CD8-positive, alpha-beta memory T cell (primary cell): ENCODE measurements at places on chromosomes 12 and 14. TPM values are rescaled to one million over a fixed set of nuclear protein-coding genes. Genes with fewer than 3 reads are reported as not detected.

The BEST3 gene
- total RNA-seq: not detected

The SMAGP gene
- 0.72 TPM for total RNA-seq

The GPR33 gene
- total RNA-seq: not detected

The MLXIP gene
- 33.9 TPM for total RNA-seq

The ADAMTS20 gene
- not detected for total RNA-seq

The CLEC1B gene
- total RNA-seq: not detected

The RPL10L gene
- total RNA-seq: not detected

The BEGAIN gene
- total RNA-seq: 2.4 TPM

GRCh38 chr12:106584104-106585064 lies 1.6 kb downstream of the RFX4 start:
- H3K4me1 ChIP-seq: peaks cover 9% of the 10 kb centered on the region
- DNase-seq: no peak
- H3K36me3 ChIP-seq: no peaks in the 10 kb centered on the region
- peaks cover 24% of the 10 kb centered on the region for H3K27me3 ChIP-seq

GRCh38 chr14:88929656-88930436 lies 105.4 kb downstream of the TTC8 start:
- H3K4me3 ChIP-seq: no peak overlapping the region
- H3K4me1 ChIP-seq: no peaks in the 10 kb centered on the region
- no peaks in the 10 kb centered on the region for H3K27me3 ChIP-seq
- DNase-seq: no peak
- H3K36me3 ChIP-seq: no peaks in the 10 kb centered on the region

GRCh38 chr14:91957876-91958313 lies 10.4 kb upstream of the FBLN5 start:
- no peak for DNase-seq
- H3K4me1 ChIP-seq: no peaks in the 10 kb centered on the region
- no peak overlapping the region for H3K27ac ChIP-seq
- no peak overlapping the region for H3K4me3 ChIP-seq
- no peaks in the 10 kb centered on the region for H3K27me3 ChIP-seq

DNA sequence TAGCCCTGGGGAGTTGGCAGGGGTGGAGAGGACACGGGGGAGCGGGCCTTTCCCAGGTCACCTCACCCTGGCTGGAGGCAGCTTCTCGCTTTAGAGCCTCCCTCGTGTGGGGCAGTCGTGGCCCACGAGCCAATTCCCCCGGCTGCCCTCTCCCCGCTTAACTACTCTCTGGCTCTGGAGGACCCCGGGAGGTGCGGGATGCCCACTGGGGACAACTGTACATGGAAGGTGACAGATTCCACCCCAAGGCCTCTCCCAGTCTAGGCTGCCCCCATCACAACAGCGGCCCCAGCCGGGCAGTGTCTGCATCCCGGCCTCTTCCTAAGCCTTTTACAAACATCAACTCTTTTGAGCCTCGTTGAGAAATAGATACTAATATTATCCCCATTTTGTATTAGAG lies 78.1 kb downstream of the KIF26A start:
- no peaks in the 10 kb centered on the region for H3K36me3 ChIP-seq
- no peaks in the 10 kb centered on the region for H3K4me1 ChIP-seq
- H3K27ac ChIP-seq: no peak overlapping the region
- DNase-seq: no peak
- H3K27me3 ChIP-seq: no peaks in the 10 kb centered on the region

DNA sequence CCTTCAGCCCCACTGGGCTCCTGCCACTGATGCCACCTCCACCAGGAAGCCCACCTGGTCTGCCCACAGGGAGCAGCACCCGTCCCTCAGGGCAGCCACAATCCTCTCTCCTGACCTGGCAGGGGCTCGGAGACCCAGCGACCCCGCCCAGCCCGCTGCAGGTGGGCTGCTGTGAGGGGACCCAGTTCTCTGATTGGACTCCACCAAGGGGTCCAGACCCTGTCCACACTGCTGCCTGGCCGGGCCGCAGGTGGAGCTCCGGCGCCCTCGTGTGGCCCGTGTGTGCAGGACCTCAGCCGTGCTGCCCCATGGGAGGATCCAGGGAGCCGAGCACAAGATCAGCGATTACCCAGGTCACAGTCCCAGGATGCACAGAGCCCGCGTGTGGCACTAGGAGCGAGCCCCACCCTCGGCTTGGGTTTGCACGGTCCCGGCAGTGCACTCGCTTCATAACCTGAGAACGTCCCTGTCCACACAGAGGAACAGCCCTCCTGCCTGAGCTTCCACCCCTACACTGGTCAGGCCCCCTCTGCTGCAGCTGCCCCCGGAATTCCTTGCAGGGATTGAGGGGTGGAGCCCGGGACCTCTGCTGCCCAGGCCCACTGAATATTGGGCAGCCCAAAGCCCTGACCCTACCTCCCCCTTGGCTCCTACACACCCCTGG lies 35.4 kb upstream of the TMEM179 start:
- DNase-seq: peak; percentile 14
- no peak overlapping the region for H3K27ac ChIP-seq
- H3K27me3 ChIP-seq: peaks cover 8% of the 10 kb centered on the region
- no peaks in the 10 kb centered on the region for H3K4me1 ChIP-seq

- no peaks in the 10 kb centered on the region for H3K36me3 ChIP-seq
- no peak overlapping the region for H3K4me3 ChIP-seq
- no peaks in the 10 kb centered on the region for H3K27me3 ChIP-seq
- no peak overlapping the region for H3K27ac ChIP-seq
Observed at GRCh38 chr12:38689704-38690103, 215.7 kb downstream of the CPNE8 start.

GRCh38 chr12:109613649-109614455 lies 40.3 kb downstream of the MVK start:
- no peaks in the 10 kb centered on the region for H3K36me3 ChIP-seq
- no peak for DNase-seq
- no peak overlapping the region for H3K4me3 ChIP-seq
- H3K27ac ChIP-seq: no peak overlapping the region
- H3K27me3 ChIP-seq: no peaks in the 10 kb centered on the region

- no peaks in the 10 kb centered on the region for H3K27me3 ChIP-seq
- no peaks in the 10 kb centered on the region for H3K4me1 ChIP-seq
- H3K36me3 ChIP-seq: no peaks in the 10 kb centered on the region
- no peak overlapping the region for H3K4me3 ChIP-seq
Observed at GRCh38 chr12:122860040-122860853, 25.0 kb downstream of the HIP1R start.

- no peaks in the 10 kb centered on the region for H3K4me1 ChIP-seq
- no peaks in the 10 kb centered on the region for H3K27me3 ChIP-seq
- DNase-seq: no peak
- no peak overlapping the region for H3K4me3 ChIP-seq
- no peaks in the 10 kb centered on the region for H3K36me3 ChIP-seq
- no peak overlapping the region for H3K27ac ChIP-seq
Observed at GRCh38 chr14:29681316-29681715, 246.3 kb downstream of the PRKD1 start.

GRCh38 chr12:119460876-119461275 lies 126.3 kb downstream of the CCDC60 start:
- H3K36me3 ChIP-seq: no peaks in the 10 kb centered on the region
- H3K27me3 ChIP-seq: no peaks in the 10 kb centered on the region
- DNase-seq: no peak
- H3K4me3 ChIP-seq: no peak overlapping the region
- no peaks in the 10 kb centered on the region for H3K4me1 ChIP-seq

DNA sequence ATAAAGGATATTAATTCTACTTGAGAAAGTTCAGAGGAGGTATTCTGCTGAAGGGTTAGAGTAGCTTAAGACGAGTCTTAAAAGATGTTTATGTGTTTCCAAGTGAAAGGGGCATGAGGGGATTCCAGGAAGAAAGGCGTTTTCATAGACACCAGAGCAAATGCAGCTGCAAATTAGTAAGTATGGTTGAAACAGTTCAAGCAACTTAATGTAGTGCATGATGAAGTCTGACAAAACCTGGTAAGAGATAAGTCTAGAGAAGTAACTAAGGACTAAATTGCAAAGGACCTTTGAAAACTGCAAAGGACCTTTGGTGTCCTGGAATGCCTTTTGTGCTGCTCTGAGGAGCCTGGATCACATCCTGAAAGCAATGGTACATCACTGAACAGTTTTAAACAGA lies 11.5 kb downstream of the LUM start:
- H3K27me3 ChIP-seq: no peaks in the 10 kb centered on the region
- H3K4me3 ChIP-seq: no peak overlapping the region
- no peak overlapping the region for H3K27ac ChIP-seq

DNA sequence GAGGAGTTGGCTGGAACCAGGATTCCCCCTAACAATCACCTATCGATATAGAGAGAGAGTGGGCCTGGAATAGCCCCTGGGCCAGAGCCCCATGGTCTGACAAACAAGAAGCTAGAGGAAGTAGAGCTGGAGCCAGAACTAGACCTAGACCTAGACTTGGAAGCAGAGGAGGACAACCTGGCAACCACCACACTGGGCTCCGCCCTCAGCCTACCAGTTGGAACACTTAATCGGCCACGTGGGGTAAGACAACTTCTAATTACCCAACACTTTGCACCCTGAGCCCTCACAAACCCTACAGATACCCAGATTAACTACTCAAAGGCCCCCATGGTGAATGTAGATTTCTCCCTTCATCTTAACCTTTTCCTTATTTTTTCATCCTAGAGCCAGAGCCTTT lies 4.6 kb upstream of the PA2G4 start:
- H3K4me1 ChIP-seq: peaks cover 26% of the 10 kb centered on the region
- H3K36me3 ChIP-seq: no peaks in the 10 kb centered on the region
- H3K27ac ChIP-seq: no peak overlapping the region
- H3K4me3 ChIP-seq: no peak overlapping the region
- DNase-seq: no peak

GRCh38 chr12:3217683-3218079 lies 140.5 kb downstream of the TSPAN9 start:
- no peaks in the 10 kb centered on the region for H3K4me1 ChIP-seq
- DNase-seq: no peak
- no peaks in the 10 kb centered on the region for H3K27me3 ChIP-seq
- H3K27ac ChIP-seq: no peak overlapping the region

DNA sequence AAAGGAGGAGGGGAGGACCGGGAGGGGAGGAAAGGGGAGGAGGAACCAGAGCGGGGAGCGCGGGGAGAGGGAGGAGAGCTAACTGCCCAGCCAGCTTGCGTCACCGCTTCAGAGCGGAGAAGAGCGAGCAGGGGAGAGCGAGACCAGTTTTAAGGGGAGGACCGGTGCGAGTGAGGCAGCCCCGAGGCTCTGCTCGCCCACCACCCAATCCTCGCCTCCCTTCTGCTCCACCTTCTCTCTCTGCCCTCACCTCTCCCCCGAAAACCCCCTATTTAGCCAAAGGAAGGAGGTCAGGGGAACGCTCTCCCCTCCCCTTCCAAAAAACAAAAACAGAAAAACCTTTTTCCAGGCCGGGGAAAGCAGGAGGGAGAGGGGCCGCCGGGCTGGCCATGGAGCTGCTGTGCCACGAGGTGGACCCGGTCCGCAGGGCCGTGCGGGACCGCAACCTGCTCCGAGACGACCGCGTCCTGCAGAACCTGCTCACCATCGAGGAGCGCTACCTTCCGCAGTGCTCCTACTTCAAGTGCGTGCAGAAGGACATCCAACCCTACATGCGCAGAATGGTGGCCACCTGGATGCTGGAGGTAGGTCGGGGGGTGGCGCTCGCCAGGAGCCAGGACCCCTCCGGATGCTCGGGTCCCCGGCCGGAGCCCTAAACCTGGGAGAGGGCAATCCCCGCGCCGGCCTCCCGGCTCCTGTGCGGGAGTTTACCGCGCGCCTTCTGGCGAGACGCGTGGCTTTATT lies at the start of gene CCND2:
Gene CCND2, plus strand, starts transcription at position 111 of the 744 bp plus-strand sequence. Its CDS starts 279 bp downstream, at position 390.
- H3K4me3 ChIP-seq: peak within 1 kb of the TSS; percentile 91
- peaks cover 25% of the 10 kb centered on the region for H3K36me3 ChIP-seq
- peaks cover under 1% of the 10 kb centered on the region for H3K27me3 ChIP-seq
- DNase-seq: peak; percentile 65

DNA sequence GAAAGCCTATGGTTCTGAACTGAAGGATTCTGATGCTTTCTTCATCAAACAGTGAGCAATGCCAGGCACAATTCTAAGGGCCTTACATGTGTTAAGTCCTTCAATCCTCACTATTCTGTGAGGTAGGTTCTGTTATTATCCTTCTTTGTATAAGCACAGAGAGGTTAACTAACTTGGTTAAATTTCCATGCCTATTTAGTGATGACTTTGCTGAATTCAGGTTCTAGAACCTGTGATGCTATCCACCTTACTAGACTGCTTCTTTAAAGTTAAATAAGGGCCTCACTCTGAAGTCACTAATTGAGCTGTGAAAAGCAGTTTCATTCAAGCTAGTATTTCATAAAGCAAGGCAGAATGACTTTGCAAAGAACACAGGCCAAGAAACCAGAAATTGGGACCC lies 138.9 kb upstream of the PARP11 start:
- H3K36me3 ChIP-seq: no peaks in the 10 kb centered on the region
- DNase-seq: no peak
- H3K27me3 ChIP-seq: no peaks in the 10 kb centered on the region
- no peak overlapping the region for H3K4me3 ChIP-seq
- no peaks in the 10 kb centered on the region for H3K4me1 ChIP-seq

GRCh38 chr12:13179211-13180074 lies 17.1 kb upstream of the EMP1 start:
- H3K27ac ChIP-seq: no peak overlapping the region
- peak overlapping the region; percentile 6 for H3K4me3 ChIP-seq
- peaks cover 18% of the 10 kb centered on the region for H3K4me1 ChIP-seq
- no peaks in the 10 kb centered on the region for H3K36me3 ChIP-seq

DNA sequence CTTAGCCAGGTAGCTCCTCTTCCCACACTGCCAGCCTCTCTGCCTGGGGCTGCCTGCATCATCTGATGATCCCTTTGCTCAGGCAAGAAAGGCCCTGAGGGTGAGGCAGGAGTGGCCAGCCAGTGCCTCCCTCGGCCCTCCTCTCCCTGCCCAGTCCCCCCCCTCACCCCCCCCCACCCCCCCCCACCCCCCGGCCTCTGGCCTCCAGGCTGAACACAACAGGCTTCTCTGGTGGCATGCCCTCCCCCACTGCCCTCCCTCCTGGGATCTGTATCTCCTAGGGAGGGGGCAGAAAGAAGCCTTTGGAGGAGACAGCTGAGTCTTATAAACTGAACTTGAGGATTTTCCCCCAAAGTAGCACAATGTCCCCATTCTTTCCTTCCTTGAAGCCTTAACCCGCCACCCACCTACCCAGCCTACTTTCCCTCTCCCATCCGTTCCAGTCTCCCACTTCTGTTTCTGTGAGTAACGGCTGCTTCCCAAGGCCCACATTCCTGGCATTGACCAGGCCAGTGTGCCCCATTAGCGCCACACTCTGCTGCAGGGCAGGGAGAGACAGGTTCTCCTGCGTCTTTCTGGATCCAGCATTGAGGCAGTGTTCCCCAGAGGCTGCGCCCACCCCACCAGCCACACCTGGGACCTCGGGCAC lies 82.1 kb downstream of the B4GALNT3 start:
- no peak for DNase-seq
- H3K27me3 ChIP-seq: peaks cover 7% of the 10 kb centered on the region
- H3K4me3 ChIP-seq: no peak overlapping the region

GRCh38 chr14:91575469-91576208 lies 65.5 kb upstream of the PPP4R3A start:
- H3K36me3 ChIP-seq: no peaks in the 10 kb centered on the region
- H3K27ac ChIP-seq: no peak overlapping the region
- peaks cover 5% of the 10 kb centered on the region for H3K4me1 ChIP-seq
- H3K27me3 ChIP-seq: no peaks in the 10 kb centered on the region
- DNase-seq: no peak
